RWPE2 (cell line): ENCODE measurements at places on chromosomes 5 and 9.

DNA sequence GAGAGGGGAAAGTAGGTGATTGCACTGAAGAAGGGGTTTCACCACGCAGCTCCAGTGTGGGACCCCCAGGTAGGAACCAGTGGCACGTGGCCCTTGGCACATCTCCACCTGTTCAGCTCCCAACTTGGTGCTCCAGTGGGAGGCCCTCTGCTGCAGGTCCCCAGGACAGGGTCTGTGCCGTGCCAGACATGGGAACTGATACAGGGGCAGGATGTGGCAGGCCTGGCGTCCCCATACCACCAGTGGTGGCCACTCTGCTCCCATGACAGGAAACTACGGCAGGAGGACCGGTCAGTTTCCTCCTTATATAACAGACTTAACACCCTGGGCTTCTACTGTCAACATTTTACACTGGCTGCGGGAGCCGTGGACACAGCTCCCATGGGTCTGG, 67.3 kb downstream of the PSMB7 start:
- peak; percentile 27 for DNase-seq

DNA sequence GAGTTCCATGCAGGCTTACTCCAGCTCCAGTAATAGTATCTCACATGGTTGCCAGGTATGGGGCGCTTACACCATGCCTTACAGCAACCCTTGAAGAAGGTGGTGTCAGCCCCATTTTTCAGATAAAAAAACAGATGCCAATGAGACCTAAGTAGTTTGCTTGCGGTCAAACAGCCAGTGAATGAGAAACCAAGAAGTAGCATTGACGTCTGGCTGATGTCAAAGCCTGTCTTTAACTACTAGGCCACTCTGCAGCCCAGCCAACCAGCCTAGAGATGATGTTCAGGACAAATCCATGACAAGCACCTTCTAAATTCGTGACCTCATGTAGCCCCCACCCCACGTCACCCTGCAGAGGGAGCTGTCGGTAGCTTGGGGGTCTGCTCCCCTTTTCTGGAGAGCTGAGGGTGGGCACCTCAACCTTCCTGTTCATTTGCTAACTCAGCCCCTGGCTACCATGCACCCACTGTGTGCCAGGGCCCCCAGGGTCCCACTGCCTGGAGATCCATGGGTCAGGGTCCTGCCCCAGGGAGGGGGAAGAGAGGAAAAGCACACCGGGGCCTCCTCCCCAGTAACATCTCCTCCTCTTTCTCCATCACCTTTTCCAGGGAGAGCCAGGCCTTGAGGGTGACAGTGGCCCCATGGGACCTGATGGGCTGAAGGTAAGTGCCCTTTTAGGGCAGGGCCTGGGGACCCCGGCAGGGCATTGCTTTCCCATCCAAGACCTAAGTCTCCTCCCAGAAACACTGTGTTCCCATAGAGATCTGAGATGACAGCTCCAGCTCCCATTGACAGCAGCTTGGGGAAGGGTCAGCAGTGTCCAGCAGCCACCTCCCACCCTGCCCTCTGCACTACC, 52.5 kb upstream of the ORM1 start:
- DNase-seq = no peak

DNA sequence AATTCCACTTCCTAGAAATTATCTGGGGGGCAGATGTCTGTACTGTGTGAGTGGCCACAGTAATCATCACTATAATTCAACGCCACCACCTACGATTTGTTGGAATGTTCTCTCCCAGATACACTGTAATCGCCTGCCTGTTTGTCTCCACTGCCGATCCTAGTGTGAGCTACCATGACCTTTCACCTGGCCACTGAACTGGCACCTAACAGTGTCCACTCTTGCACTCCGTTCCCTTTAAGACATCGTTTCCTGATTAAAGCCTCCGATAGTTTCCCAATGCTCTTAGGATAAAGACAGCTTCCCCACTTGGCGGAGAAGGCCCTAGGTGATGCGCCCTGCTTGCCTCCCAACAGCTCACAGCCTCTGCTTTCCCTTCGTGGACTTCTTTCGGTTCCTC, 4.0 kb downstream of the PHYKPL start:
- no peak for DNase-seq

DNA sequence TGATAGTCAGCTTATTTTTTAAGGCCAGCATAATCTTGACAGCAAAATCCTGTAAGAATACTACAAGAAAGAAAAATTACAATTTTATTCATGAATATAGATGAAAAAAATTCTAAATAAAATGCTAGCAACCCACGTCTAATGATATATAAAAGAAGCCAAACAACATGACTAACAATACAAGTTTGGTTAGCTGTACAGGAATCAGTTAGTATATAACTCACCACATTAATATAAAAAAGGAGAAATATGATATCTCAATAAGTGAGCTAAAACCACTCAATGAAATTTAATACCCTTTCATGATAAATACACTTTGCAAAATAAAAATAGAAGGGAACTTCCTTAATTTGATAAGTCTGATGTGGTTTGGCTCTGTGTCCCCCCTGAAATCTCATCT, 139.7 kb upstream of the MAN2A1 start:
- no peak for DNase-seq

- DNase-seq = no peak
These were observed 98.6 kb downstream of the GIN1 start for GRCh38 chr5:103021314-103021713.

GRCh38 chr9:131999692-132000551, 79.7 kb downstream of the MED27 start:
- DNase-seq = no peak
